ENCODE measurements at places on chromosomes 1 and 21.

- no peak for DNase-seq
Observed at GRCh38 chr1:168719306-168720111, 9.5 kb downstream of the DPT start.

GRCh38 chr1:56452027-56453011, 127.0 kb downstream of the PLPP3 start:
- no peak for DNase-seq

DNA sequence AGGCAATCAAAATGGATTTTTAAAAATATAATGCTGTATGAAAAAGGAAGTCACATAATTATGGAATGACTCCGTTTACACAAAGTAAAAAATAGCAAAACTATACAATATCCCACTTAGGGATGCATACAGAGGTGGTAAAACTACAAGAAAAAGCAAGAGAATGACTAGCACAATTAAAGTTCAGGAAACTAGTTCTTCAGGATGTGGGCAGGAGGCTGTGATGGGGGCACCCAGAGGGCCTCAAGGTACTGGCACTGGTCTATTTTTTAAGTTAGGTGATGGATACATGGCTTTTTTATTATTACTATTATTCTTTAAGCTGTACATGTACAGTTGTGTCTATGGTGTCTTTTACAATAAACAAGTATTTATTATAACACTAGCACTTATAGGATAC, 1.4 kb upstream of the ZC3H12A start:
- DNase-seq = no peak

DNA sequence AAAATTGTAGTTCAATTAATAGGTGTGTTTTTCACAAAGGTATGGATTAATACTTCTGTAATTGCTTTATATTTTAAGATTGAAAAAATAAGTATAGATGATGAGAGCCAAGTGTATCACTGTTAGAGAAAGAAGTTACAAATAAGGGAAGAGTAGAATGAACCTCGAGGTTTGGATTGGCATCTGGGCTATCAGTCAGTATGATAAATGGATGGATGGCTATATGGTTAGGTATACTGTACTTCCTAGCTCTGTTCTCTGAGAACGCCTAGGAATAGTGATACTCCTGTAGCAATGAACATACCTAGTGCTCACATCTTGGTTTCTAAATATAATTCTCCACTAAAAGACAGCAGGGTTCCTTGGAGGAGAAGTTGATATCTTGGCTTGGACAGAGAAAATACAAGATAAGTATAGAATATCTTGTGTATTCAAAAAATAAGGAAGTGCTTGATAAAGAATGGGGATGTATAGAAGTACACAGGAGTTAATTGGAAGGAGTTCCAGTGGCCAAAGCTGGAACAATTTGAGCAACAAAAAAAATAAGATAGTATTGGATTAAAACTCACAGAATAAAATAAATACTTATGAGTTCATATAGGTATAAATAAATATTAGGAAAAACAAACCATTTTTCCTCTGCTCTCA, 12.4 kb downstream of the IPO9 start:
- no peak for DNase-seq

- DNase-seq = no peak
Observed at GRCh38 chr1:96722958-96723357, 1.4 kb downstream of the PTBP2 start.

- DNase-seq = no peak
Observed at GRCh38 chr21:43864962-43865539, at the start of gene AGPAT3. TSS of gene AGPAT3 (plus strand) at chr21:43865223. CDS start at chr21:43959682, 94,459 bp downstream.
